ENCODE measurements at places on chromosomes 3 and 15. TPM values are rescaled to one million over a fixed set of nuclear protein-coding genes. Genes with fewer than 3 reads are reported as not detected.

GRCh38 chr3:194527726-194528125, 40.9 kb upstream of the ATP13A3 start:
- DNase-seq: no peak

DNA sequence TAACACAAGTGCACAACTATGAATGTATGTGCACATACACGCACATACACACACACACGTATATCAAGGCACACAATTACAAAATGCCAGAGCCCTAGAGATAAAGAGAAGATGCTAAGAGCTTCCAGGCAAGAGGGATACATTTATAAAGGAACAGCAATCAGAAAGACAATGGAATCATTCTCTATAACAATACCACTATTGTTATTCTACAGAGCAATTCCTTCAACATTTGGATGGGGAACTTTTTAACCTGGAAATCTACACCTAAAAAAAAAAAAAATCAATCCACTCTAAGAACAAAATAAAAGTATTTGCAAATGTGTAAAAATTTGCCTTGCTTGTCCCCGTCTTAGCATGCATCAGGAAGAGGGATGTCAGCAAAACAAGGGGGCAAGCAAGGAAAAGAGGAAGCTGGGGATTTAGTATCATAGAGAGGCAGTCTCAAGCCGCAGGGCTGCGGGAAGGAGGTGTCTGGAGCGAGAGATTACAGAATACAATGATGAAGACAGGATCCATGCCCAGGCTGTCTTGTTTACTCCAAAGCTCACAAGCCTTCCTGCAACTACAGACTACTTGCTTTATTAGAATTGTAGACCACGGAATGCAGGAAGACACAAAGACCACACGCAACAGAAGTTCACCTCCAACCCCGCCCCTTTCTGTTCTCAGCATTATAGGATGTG, 220.2 kb downstream of the NTRK3 start:
- DNase-seq: no peak

GRCh38 chr3:113947372-113948014, at the start of gene ZDHHC23:
Gene ZDHHC23, plus strand, starts transcription at chr3:113948013. Its CDS starts 790 bp downstream, at chr3:113948803.
- peak; percentile 91 for DNase-seq

FHIT gene
- 3.3 TPM for total RNA-seq

FEZF2 gene
- not detected for total RNA-seq

DNA sequence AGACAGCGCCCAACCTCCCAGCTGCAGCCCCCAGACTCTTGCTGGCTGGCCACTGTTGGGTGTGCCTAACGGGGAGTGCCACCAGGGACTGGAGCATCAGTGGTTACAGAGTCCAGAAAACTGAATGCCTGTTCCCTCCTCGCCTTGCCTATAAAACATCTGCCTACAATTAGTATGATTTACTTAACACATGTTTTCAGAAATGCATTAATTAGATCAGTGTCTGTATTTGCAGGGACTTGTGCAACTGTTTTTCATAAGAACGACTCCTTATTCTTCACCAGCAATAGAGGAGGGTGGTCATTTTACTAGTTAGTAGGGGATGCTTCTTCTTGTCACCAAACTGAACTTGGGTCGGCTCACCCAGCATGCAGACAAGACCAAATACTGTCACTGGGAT, 248.7 kb downstream of the GABRG3 start:
- DNase-seq: peak; percentile 18

DNA sequence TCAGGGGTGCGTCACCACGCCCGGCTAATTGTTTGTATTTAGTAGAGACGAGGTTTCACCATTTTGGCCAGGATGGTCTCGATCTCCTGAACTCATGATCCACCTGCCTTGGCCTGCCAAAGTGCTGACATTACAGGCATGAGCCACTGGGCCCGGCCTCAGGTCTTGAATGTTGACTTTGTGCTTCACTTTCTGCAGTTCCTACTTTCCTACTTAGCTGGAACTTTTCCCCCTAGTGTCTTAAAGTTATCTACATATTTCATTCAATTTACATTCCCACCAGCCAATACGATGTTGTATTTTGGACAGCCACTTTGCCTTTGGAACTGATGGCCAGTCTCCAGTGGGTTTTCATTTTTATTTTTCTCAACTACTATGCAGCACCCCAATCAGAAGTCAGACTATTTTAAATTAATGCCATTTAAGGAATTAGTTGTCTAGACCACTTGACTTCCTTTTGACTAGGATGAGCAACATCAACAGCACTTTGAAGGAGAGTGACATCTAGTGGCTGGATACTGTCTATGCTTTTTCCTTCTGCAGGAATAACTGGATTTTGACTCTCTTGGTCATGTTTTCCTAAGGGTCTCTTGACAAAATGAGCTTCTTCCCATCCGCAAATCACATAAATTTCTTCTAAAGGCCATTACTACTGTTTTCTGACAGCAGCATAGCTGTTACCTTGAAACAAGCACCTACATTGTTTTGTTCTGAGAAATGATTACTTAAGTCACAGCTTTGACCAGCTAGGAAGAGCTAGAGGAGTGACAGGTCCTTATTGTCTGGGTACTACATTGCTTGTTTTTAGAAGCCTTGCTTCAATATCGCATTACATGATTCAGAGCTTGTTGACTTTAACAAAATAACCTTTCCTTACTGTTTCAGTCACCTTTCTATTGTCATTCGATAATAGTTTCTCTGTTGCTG, 140.2 kb downstream of the ITPR1 start:
- DNase-seq: peak; percentile 74

CHRM5 gene
- total RNA-seq: under 0.01 TPM

ACTC1 gene
- total RNA-seq: not detected

OR5K4 gene
- not detected for total RNA-seq

- DNase-seq: no peak
Observed at GRCh38 chr3:196629228-196629627, 10.3 kb upstream of the NRROS start.

- no peak for DNase-seq
Observed at GRCh38 chr3:8651418-8652323, 7.1 kb upstream of the SSUH2 start.

DPPA4 gene
- not detected for total RNA-seq

DNA sequence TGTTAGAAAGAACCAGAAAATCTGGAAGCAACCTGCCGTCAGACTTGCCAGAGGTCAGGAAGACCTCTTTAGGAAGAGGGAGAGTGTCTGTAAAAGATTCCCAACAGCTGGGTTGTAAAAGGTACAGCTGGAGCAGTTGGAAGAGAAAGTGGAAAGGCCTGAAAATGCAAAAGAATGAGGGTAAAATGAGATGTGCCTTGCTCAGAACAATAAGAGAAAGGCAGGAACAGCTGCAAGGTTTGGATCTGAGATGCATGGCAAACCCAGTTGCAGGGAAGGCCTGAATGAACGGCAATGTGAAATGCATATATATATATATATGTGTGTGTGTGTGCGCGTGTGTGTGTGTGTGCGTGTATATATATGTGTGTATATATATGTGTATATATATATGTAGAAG, 88.1 kb downstream of the ZIC1 start:
- DNase-seq: no peak

- DNase-seq: no peak
Observed at GRCh38 chr3:99674086-99674789, 35.8 kb downstream of the COL8A1 start.

DNA sequence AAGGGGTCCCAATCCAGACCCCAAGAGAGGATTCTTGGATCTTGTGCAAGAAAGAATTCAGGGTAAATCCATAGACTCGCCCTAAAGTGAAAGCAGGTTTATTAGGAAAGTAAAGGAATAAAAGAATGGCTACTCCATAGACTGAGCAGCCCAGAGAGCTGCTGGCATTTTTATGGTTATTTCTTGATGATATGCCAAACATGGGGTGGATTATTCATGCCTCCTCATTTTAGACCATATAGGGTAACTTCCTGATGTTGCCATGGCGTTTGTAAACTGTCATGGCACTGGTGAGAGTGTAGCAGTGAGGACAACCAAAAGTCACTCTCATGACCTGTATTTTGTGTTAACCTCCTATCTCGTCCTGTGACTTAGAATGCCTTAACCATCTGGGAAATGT, 142.2 kb downstream of the DOCK3 start:
- DNase-seq: no peak

Measured in osteoblast (primary cell).